ENCODE measurements at places on chromosomes 16 and 17.

- DNase-seq = no peak
Observed at GRCh38 chr17:78000341-78000740, 41.8 kb downstream of the TNRC6C start.

GRCh38 chr16:9060225-9060624 lies 31.2 kb upstream of the HAPSTR1 start:
- no peak for DNase-seq

DNA sequence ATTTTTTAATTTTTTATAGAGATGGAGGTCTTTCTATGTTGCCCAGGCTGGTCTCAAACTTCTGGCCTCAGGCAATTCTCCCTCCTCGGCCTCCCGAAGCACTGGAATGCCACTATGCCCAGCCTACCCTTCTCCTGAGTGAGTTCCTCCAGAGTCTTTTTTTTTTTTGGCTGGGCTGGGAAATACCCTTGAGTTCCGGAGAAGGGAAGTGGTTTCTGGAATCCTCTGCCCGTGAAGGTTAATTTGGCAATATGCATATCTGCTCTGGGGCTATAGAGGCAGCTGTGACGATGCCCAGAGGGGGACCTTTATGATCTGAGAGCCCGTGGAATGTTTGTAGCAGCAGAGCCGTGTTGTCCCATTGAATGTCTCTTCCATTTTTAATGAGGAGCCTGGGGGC lies 217.5 kb downstream of the RBFOX1 start:
- no peak for DNase-seq

GRCh38 chr16:22763437-22764080 lies 50.4 kb upstream of the HS3ST2 start:
- DNase-seq = no peak

DNA sequence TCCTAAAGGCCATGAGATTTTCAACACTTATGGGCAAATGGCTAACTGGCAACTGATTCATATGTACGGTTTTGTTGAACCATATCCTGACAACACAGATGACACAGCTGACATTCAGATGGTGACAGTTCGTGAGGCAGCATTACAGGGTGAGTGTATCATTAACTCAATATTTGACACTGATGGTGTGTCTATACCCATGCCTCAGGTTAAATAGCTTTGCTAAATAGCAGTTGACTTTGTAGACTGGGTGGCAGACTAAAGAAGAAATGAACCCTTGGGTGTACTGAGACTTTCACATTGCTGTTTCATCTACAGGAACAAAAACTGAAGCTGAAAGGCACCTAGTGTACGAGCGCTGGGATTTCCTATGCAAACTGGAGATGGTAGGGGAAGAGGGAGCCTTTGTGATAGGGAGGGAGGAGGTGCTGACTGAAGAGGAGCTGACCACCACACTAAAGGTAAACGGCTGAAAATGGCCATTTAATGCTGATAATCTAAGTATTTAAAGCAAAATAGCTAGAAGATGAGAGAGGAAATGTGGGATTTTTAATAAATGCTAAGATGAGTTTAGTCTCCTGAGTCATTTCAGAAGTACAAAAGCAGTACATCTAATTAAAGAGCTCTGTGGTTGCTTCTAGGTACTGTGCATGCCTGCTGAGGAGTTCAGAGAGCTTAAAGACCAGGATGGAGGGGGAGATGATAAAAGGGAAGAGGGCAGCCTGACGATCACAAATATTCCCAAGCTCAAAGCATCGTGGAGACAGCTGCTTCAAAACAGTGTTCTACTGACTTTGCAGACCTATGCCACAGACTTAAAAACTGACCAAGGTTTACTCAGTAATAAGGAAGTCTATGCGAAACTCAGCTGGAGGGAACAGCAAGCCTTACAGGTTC lies 3.0 kb downstream of the SETD6 start:
- DNase-seq = no peak

Data from stimulated activated CD4-positive, alpha-beta T cell treated with anti-CD3 and anti-CD28 coated beads, TNF-alpha, amount 100 ng/mL, for 24 hours (primary cell).